ENCODE measurements at places on chromosomes 6 and 20. TPM values are rescaled to one million over a fixed set of nuclear protein-coding genes. Genes with fewer than 3 reads are reported as not detected.

DNA sequence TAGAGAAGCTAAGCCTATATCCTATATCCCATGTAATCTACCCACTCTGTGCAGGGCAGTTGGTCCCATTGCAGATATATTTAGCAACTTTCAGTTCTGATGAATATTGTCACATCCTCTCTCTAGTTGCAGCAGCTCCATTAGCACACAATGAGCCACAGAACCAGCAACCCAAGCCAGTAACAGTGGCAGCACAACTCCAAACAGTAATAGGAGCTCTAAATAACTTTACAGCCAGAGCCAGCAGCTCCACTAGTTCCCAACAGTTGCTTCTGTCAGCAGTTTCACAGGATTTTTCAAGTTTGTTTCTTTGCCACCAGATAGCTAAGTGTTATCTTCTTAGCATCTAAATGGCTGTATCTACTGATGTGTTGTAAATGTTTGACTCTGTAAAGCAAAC, 490.8 kb downstream of the HTR1B start:
- DNase-seq = no peak

The TEAD3 gene
- 19.4 TPM for total RNA-seq

The CAP2 gene
- total RNA-seq = 69.1 TPM

GRCh38 chr20:11032611-11033010, 358.8 kb upstream of the JAG1 start:
- DNase-seq = no peak

The BPIFB1 gene
- 158 TPM for total RNA-seq

The ACSS1 gene
- 21.3 TPM for total RNA-seq

DNA sequence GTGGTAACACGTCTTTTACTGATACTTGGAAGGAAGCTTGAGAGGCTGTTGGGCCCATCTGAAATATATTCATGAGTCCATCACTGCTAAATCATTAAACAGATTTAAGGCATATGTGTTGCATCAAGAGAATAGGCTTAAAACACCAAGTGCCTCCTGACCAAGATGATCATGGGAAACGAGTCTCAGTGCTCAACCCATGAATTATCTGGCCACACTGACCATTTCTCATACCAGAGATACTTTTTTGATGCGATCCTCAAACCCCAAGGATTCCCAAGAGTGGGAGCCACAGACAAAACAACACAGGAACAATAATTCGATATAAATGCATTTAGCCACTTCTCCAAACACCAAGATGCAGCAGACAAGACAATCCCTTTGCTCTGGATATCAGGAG, 17.2 kb downstream of the HEY2 start:
- DNase-seq = no peak

The OPRM1 gene
- total RNA-seq = 0.92 TPM

GRCh38 chr6:34508425-34508824, 42.5 kb downstream of the PACSIN1 start:
- no peak for DNase-seq

The CD93 gene
- 112 TPM for total RNA-seq

DNA sequence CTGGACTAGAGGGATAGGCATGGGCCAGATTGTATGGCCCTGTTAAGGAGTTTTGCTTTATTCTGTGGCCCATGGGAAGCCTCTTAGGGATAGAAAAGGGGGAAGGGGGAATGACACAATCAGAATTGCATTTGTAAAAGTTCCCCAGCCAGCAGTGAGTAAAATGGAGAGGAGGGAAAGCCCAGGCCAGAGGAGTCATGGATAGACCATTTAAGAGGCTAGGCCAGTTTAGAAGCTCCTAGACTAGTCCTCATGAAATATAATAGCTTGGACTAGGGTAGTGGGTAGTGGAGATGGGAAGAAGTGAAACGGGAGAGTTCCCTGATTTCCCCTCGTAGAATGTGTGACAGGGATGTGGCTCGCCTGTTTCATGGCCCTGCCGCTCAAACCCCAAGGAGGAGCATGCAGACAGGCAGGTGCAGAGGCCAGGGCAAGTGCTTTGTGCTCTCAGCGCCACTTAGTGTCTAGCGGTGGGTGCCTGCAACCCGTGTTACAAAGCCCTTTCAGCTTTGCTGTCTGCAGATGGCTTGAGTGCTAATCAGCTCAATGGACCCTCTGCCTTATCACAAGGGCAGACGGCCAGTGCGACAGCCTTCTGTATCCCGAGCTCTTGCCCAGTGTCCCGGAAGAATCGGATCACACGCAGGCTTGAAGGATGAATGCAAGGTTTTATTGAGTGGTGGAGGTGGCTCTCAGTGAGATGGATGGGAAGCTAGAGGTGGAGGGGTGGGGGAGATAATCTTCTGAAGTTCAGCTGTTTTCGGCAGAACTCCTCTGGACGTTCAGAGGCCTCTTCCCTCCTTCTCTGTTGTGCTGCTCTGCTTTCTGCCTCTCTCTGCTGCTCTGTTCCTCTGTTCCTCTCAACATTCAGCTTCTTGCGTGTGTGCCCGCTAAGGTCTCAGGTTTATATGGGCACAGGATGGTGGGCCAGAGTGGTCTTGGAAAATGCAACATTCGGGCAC, 141.1 kb downstream of the CEP57L1 start:
- DNase-seq = no peak

The SEMG1 gene
- not detected for total RNA-seq

GRCh38 chr6:43142101-43142500, 29.0 kb upstream of the SRF start:
- no peak for DNase-seq

DNA sequence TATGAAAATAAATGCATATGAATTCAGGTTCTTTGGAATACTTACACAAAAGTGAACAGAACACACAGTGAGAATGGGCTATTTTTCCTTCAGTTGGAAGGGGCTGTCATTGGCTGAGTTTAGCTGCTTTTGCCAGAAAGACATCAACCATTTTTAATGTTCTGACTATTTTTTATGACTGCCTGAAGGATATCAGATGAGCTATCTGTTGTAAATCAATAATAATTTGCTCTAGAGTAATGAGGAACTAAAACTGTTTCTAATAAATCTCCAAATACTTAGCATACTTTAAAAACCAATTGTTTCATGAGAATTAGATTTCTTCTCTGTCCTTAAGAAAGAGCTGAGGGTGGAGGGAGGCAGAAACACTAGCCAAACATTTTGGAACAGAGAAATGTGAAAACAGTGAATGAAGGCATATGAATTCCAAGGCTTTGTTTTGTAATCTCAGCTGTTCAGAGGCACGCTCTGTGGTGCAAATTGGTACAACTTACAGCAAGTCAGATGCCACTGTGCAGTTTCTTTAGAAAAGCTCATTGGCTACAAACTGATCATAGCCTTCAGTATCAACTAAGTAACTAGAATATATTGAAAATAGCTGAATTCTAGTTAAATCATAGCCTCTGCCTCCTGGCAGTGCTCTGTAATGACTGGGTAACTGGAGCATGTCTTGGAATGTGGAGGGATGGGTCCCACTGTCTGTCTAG, 228.9 kb upstream of the JAG1 start:
- DNase-seq = peak; percentile 37

GRCh38 chr6:303263-303662, 11.0 kb downstream of the DUSP22 start:
- no peak for DNase-seq

The CCHCR1 gene
- 14.2 TPM for total RNA-seq

DNA sequence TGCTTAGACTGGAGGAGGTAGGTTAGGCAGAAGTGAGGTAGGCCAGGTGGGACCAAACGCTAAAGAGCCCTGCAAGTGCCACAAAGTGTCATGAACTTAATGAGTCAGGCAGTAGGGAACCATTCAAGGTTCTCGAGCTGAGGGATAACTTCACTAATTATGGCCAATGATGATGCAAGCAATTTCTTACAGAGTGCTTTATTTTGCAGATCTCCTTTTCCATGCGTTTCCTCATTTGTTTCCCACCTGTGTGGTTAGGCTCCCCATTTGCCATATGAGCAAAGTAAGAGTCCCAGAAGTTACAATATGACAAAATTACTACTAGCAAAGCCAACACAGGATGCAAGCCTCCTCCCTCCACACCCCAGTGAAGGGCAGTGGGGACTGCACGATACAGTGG, 36.5 kb upstream of the PSMF1 start:
- DNase-seq = no peak

- no peak for DNase-seq
Observed at GRCh38 chr6:111982681-111983080, 71.2 kb upstream of the CCN6 start.

GRCh38 chr6:111114087-111114443, 26.8 kb downstream of the SLC16A10 start:
- no peak for DNase-seq

GRCh38 chr6:18656506-18656905, 269.4 kb downstream of the RNF144B start:
- no peak for DNase-seq

The GGTLC1 gene
- not detected for total RNA-seq

The PGM3 gene
- 40.6 TPM for total RNA-seq

DNA sequence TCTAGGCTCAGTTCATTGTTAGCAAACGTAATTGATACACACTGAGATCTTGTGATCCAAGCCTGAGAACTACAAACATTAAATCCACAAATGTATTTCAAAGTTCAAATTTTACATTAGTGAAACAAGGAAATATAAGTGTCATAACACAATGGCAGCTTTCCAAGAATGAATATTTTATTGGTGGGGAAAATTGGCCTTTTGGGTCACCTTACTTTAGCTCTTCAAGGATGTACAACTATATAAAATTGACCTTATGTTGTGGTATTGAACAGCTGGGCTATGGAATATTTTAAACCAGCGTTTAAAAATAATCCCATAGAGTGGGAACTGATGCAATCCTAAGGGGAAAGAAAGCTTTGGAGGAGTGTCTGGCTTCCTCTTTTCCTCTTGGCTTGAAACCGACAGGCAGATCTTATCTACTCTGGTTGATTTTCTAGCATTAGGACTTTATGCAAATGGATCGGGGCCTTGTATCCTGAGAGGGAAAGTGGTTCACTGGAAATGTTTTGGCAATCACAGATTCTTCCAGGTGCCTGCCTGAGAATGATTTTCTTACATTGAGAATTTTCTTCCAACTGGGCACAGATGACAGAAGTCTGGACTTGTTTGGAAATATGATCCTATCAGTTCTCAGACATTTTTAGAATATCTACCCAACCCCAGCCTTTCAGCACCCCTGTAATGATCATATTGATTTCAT, 184.8 kb upstream of the ECI2 start:
- DNase-seq = peak; percentile 64

GRCh38 chr6:167936051-167936450, 61.4 kb upstream of the KIF25 start:
- no peak for DNase-seq

The GRIK2 gene
- total RNA-seq = 3.1 TPM

DNA sequence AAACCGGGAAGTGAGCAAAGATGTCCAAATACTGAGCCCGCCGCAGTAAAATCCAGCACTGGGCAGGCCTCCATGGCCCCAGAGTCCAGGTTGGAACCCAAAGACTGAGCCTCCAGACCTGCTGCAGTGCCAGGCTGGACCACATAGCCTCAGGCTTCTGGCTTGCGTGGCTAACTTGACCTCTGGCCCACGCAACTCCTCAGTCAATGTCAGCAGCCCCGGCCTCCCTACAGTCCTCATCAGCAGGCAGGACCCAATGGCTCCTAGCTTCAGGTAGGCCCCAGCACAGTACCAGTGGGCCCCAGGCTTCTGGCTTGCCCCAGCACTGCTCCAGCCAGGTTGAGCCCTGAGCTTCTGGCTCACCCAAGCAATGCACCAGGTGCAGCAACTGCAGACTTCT, 245.1 kb upstream of the AFDN start:
- no peak for DNase-seq

DNA sequence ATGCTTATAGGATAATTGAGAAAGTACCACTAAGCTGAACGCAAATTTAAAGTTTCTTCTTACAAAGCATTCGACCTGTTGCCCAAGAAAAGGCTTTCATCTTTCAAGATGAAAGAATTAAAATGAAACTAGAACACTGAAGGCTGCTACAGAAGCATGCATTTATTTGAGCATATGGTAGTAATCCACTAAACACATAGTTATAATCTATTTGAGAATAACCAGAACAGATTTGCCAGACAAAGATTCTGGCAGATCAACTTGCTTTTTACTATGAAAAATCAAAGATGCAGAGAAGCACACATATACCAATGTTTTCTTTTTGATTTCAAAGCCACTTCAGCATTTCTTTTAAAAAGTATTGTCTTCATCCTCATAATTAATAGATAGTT, 412.2 kb downstream of the UTRN start:
- peak; percentile 27 for DNase-seq

DNA sequence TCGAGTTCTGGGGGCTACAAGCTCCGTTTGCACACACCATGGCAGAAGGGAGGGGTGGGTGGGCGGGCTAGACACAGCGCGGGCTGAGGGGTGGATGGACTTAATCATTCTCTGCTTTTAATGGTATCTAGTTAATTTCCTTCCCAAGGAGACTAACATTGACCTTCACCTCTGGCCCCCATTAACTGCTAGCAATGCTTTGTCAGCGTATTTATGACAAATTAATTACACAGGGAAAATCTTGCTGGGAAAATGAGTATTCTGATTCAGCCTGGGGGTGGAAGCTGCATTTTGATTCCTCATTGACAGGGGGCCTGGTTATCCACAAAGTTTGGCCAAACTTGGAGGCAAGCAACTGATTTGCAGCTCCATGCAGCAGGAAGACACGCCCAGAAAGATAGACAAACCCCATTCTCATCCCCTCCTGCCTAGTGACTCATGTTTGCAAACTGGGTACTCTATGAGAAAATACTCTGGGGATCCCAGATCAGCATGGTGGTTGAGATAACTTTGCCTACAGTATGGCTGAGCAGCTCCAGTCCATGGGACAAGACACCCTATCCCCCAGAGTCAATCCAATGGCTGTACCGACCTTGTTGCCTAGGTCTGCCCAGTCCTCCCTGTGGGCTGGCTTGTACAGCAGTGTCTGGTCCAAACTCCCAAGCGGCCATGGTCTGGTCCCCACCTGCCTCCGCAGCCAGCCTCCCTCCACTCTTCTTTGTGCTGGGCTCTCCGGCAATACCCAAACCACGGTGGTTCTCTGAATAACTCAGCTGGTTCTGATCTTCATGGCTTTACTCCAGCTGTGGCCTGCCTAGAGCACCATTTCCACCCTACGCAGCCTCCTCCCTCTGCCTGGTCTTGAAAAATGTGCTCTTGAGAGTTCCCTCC, 19.7 kb downstream of the ZBP1 start:
- DNase-seq = no peak

DNA sequence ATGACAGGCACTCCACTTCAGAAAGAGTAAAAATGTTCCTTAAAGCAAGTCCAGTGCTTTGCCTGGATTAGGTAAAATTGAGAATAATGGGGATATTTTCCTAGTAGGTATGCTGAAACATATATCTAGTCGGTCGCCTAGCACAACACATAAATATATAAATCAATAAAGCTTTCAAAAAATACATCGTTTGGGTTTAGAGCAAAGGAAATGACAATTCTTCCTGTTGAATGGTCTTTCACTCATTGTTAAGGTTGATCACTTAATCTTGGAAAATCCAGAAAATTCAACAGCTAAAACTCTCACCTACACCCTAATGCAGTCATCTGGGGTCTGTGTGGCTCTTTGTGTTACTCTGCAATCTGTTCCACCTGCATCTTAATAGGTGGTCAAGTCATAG, 13.9 kb downstream of the HAO1 start:
- DNase-seq = no peak

The LAMA5 gene
- 96.6 TPM for total RNA-seq
